ENCODE measurements at places on chromosomes 5 and 9. TPM values are rescaled to one million over a fixed set of nuclear protein-coding genes. Genes with fewer than 3 reads are reported as not detected.

GRCh38 chr5:43702815-43703214 lies 99.8 kb downstream of the NNT start:
- DNase-seq: no peak

NOL6 gene
- total RNA-seq: 42.2 TPM

- peak; percentile 66 for DNase-seq
These were observed 175.1 kb downstream of the CCDC192 start for GRCh38 chr5:127878174-127878750.

DNA sequence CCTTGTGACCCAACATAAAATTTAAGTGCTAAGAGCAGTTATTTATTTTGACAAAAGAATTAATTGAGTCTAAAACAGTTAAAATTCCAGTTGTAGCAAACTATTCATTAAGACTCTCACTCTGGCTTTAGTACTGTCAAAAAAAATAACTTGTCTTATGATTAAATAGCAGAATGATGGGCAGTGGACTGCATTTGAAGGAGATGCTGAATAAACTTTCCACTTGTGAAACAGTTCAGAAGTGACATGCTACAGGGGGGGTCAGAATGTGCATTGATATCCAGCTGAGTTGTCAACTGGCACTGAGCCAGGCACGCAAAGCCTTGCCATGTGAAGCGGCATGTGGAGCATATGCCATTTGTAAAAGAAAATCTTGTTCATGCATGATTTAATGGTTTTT lies 76.0 kb downstream of the FCHO2 start:
- no peak for DNase-seq

POLE3 gene
- 42.4 TPM for total RNA-seq

DNA sequence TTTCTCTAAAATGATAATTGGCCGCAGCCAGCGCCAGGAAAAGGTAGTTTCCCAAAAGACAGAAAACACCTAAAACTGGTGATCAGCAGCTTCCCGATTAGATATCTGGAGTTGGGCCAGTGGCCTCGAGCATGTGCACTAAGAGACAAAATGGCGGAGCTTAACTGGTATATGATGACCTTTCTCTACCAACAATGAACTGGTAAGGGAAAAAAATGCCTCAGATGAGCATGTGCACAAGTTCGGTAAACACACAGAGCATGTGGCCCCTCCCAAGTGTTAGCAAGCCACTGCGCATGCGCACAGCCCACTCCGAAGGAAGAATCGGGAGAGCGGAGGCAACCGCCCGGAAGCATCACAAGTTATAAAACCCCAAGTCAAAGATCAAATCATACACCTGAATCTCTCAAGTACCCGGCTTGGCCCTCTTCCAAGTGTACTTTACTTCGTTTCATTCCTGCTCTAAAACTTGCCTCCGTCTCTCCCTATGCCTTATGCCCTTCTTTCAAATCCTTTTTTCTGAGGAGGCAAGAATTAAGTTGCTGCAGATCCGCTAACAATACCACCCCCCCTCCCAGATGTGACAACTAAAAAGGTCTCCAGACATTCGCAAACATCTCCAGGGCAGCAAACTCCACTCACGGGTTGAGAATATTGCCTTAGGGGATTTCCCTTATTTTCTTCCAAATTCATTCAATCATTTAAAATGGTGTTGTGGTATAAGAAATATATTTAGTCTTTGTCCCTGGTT lies 15.0 kb upstream of the PTBP3 start:
- DNase-seq: peak; percentile 79

GRCh38 chr9:1456301-1457024 lies 406.3 kb downstream of the DMRT2 start:
- DNase-seq: no peak

DNA sequence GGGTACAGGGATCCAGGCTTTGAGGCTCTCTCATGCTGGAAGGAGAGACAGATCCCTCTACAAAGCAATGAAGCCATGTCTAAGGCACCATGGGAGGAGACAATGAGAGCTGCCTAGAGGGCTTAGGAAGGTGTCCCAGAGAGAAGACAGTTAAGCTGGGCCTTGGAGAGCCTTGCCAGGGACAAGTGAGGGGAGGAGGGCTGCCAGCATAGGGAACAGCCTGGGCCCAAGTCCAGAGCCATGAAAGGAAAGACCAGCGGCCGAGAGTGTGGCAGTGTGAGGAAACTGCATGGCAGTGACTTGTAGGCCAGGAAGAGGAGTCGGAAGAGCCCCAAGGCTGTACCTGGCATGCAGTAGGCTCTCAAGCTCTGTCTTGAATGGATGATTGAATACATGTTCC lies 88.5 kb downstream of the PSD2 start:
- DNase-seq: no peak

PPP3R2 gene
- not detected for total RNA-seq

GRCh38 chr5:54315736-54316528 lies 5.6 kb upstream of the ARL15 start:
- no peak for DNase-seq

GZMA gene
- total RNA-seq: not detected

ABLIM3 gene
- 0.46 TPM for total RNA-seq

- no peak for DNase-seq
These were observed 56.1 kb upstream of the TBC1D2 start for GRCh38 chr9:98311541-98311940.

- DNase-seq: no peak
These were observed 36.0 kb downstream of the NDUFS6 start for GRCh38 chr5:1836891-1837880.

DNA sequence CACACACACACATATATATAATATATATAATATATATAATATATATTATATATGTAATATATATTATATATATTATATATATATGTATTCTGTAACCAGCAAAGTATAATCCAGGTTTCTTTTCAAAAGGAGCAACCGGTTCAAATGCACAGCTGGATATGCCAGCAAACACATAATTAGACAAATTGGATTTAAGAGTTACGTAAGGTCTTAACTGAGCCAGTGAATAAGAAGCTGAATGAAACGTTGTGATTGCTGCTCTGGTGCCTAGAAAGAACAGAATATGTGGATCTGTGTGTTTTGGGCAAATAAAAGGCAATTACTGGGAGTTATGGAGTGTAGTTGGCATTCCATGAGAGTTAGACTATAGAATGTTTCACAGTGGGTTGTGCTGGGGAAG lies 178.1 kb downstream of the SLF1 start:
- DNase-seq: no peak

SMC2 gene
- total RNA-seq: 28.5 TPM

- DNase-seq: no peak
These were observed 569.8 kb upstream of the RIOK2 start for GRCh38 chr5:97752871-97753270.

GRCh38 chr9:107671588-107671987 lies 182.0 kb upstream of the KLF4 start:
- DNase-seq: no peak

- no peak for DNase-seq
These were observed 10.8 kb upstream of the SLC12A7 start for GRCh38 chr5:1122511-1123294.

- DNase-seq: no peak
These were observed 234.2 kb upstream of the CDH6 start for GRCh38 chr5:30959238-30959637.

GRCh38 chr5:78568212-78568611 lies 80.4 kb downstream of the LHFPL2 start:
- DNase-seq: no peak

DENND1A gene
- total RNA-seq: 23.5 TPM
